ENCODE measurements at places on chromosomes 4 and X.

DNA sequence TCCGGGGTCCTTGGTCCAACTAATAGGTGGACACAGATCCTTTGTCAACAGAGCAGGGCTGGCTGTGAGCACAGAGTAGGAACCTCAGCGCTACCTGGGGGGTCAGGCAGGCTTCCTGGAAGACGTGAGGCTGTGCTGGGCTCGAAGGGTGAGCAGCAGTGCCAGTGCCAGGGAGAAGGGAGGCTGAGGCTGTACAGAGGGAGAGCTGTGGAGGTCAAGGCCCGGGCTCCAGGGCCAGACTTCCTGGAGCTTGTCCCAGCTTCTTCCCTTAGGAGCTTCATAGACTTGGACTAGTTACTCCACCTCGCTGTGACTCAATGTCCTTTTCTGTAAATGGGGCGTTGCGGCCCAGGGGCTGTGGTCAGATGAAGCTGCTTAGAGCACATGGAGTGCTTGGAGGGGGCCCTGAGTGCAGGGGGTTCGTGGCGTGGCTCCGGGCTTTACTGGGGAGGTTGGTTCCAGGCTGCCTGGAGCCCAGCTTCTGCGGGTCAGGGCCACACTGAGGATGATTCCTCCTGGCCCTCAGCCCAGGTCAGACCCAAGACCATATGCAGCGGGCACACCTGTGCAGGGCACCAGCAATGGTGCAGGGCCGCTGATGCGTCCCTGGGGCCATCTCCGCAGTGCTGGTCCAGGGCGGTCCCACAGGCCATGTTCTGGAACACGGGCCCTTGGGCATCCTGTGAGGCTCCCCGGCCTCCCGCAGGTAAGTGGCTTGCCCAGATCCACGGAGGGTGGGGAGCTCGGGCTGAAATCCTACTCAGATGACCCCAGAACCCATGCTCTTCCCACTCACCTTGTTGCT, 98.1 kb downstream of the DCTD start:
- DNase-seq = no peak

DNA sequence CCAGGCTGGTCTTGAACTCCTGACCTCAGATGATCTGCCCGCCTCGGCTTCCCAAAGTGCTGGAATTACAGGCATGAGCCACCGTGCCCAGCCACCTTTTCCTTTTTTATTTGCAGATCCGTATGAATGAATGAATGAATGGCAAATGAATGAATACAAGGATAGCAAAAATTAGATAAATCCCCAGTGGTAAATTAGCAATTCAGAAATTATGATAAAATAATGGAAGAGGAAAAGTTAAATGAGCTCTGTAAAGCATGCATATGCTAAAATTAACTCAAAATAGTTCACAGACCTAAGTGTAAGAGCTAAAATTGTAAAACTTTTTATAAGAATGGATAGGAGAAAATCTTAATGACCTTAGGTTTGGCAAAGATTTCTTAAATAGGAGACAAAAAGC, 49.8 kb downstream of the SH3KBP1 start:
- DNase-seq = no peak

DNA sequence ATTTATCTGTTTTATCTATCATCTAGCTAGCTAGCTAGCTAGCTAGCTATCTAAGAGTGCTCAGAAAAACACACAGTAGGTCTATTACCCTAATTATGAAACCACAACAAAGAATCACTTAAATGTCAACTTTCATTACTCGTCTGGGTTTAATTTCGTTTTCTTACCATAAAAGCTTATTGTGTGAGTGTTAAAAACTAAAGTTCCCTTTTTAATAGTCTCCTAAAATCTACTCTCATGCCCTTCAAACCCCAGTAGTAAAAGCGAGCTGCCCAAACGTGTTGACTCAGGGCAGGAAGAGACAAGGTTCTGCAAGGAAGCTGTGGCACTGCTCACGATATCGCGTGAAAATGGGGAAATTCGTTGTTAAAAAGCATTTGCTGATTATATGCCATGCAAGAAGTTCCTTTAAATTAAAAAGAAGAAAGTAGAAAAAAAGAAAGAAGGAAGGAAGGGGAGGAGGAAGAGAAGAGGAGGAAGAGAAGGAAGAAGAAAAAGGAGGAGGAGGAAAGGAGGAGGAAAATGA, 595 bp downstream of the MBNL3 start:
- DNase-seq = no peak

GRCh38 chr4:173253561-173253960, 80.6 kb downstream of the HMGB2 start:
- no peak for DNase-seq

- no peak for DNase-seq
Measured at GRCh38 chrX:41335198-41335957, 1.4 kb downstream of the DDX3X start.

- DNase-seq = no peak
Measured at GRCh38 chr4:95510145-95510544, 38.6 kb downstream of the UNC5C start.

- no peak for DNase-seq
Measured at GRCh38 chr4:119152741-119153140, 17.1 kb downstream of the MYOZ2 start.

- no peak for DNase-seq
Measured at GRCh38 chrX:131747173-131747572, 203.3 kb downstream of the OR13H1 start.

All from stimulated activated CD4-positive, alpha-beta T cell treated with anti-CD3 and anti-CD28 coated beads, Interleukin-15, amount 100 ng/mL, for 1 hour (primary cell).